ENCODE measurements at places on chromosomes 3 and 15.

DNA sequence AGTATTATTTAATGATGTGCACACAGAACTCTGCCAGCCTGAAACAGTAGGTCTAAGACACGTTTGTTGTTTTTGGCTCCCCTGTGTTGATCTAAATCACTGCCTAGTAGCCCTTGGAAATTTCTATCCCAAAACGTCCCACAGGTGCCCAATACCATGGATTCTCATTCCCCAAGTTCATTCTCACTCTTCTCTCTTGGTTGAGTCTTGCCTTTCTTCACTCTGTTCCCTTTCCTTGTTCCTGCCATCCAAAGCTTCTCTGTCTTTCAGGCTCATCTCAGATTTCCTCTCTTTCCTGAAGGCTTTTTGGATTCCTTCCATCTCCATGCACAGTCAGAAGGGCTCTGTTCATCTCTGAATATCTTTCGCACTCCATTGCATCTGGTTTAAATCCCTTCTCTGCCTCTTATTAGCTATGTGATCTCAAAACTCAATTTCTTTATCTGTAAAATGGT is 54.2 kb downstream of the PPARG start:
- no peak for DNase-seq

DNA sequence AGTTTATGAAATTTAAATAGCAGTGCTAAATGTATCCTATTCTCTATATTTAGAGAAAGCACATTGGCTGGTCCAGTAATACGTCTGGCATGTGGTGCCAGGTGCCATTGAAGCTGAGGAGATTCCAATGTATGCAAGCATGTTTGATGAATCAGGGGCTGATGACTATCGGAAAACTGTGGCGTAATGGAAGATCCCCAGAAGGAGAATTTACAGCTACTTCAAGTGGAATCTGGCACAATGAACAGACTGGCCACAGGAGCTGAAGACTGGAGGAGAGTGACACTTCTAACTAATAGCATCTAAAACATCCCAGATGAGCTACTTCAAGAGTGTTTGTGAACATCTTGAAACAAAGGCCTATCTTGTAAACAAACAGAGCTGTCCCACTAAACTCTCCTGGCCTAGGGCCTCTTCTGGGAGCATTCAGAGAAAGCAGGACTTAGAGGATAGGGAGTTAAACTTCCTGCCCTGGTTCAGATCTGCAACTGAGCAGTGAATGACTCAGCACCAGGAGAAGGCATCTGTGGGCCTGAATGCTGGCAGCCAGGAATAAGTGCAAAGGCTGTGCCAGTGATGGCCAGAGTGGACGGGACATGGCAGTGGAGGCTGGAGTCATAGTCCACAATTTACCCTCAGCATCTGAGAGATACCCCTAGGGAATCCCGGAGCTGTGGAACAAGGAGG is 15.2 kb upstream of the ACTC1 start:
- peak; percentile 96 for DNase-seq

DNA sequence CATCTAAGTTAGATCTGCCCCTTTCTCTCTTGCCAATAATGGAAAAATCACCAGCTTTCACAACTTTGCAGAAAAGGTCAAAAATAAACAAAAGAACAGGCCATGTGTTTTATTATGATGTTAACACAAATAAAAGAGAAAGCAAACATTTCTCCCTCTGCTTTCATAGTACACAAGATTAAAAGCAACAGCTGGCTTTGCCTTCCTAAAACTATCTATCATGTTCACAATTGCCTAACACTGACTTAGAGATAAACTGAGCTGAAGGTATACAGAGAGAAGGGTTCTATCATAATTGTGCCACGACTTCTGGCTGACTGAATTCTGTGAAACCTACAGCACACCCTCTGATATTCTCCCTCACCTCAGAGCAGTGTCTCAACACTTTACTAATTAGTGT is 29.4 kb downstream of the AADAC start:
- no peak for DNase-seq

DNA sequence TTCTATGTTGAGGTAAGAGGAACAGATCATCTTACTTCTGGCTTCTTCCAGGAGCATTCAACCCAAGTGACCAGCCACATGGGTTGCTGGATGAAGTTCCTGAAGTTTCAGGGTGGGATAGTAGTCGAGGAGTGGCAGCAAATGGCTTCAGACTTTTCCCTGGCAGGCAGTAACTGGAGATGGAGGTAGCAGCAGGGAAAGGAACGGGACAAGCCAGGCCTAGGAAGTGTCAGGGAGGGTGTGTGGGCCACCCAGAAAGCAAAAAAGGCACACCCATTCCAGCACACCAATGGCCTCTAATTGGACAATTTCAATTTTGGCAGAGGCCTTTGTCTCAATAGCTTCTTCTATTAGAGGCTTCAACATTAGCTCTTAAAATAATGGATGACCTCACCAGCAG is 498.6 kb upstream of the ATP11B start:
- no peak for DNase-seq

- no peak for DNase-seq
Measured at GRCh38 chr3:147407498-147408187, 1.3 kb upstream of the ZIC4 start.

DNA sequence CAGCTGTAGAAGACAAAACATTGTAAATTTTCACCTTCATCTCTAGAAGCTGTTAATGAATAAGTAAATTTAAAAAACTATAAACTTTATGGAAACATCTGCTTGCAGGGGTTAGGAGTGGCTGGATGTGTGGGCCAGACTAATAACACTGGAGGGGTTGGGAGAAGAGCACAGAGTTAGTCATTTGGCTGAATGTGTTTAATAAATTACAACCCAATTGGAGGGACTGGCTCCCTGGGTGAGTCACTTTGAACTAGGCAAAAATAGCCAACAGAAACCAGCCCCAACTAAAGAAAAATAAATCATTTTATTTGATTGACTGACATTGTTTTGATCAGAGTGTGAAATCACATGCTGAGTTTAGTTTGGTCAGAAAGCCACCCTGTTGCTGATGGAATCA is 21.8 kb downstream of the DGKG start:
- no peak for DNase-seq

DNA sequence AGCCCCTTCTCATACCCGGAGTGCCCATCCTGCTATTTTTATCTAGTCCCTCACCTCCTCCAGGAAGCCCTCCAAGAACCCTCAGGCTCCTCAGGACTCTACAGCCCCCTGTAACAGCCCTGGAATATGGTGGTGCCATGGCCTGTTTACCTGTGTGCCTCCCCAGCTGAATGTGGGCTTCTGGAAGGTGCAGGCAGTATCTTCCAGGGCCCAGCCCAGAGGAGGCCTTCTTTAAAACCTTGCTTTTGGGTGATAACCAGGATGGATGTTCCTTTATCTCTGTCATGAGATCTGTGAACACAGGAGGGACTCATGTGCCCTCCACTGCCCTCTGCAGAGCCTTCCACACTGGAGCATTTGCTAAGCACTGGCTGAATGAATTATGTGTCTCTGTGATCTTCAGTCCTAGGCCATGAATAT is 36.7 kb upstream of the MRPS22 start:
- DNase-seq = no peak

DNA sequence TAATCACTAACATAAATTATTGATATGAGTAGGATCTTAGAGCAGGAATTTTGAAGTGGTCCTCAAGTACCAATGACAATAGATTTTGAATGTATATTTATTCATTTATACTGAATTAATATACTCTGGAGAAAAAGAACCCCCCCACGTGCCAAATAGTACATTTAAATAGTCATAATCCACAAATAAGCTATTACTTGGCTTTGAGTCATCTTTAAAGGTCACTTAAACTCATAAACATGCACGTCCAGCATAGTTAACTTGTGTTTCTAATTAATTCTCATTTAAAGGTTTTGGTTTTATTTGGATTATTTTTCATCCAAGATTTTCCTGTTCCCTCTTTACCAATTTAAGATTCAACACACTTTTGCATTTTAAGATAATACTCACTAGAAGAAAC is 35.1 kb downstream of the FGF7 start:
- no peak for DNase-seq

GRCh38 chr3:126474498-126475412 is 936 bp downstream of the ZXDC start:
- no peak for DNase-seq

All from stromal cell of bone marrow (primary cell).